ENCODE measurements at places on chromosomes 11 and 22.

DNA sequence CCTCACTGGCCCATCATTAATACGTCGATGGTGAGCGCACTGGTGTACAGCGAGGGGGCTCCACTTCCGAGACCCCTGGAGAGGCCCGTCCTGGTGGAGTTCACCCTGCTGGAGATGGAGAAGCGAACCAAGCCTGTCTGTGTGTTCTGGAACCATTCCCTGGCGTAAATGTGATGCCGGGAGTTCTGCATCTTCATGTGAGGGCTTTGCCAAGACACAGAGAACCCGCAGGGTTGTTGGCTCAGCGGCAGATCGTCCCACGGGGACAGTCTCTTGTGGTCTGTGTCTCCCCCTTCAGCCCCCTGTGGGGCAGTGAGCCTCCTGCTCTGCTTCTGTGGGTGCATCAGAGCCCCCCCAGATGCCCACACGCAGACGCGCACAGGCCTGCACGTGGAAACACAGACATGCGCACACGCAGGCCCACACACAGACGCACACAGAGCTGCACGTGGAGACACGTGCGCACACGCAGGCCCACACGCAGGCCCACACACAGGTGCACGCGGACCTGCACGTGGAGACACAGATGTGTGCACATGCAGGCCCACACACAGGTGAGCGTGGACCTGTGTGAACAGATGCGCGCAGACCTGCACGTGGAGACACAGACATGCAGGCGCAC is 55.8 kb upstream of the PRODH start:
- no peak for DNase-seq

DNA sequence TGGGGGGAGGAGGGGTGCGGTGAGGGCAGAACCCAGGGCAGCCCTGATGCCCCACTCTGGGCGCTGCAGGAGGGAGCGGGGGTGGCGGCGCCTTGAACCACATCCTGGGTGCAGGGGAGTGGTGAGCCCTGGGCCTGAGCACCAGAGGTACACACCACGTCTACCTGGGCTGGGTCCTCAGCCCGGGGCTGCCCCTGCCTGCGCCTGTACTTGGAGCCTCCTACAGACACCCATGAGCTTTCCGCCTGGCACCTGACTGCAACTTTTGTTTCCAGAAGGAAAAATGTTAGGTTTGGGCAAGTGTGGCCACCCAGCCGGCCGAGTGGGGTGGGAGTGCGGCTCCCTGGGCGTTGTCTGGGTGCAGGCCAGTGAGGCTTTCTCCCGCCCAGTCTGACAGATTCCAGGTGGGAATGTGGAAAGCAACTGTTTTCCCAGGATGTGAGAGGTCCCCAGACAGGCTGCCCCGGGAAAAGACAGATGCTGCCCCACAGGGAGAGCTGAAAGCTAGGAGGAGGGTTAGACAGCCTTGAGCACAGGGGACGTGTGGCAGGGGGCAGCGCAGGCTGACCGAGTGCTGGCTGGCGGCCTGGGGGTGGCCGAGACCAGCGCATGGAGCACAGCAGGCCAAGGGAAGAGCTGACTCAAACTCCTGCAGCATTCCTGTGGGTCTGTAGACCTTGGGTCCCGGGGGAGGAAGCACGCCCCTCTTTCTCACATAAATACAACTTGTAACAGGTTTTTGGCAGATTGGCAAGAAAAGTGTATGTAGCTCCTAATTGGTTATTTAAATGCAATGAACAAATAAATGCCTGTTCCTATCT is 44.1 kb downstream of the GNB1L start:
- no peak for DNase-seq

GRCh38 chr22:24089951-24090350 is 78.8 kb downstream of the CABIN1 start:
- DNase-seq: no peak

DNA sequence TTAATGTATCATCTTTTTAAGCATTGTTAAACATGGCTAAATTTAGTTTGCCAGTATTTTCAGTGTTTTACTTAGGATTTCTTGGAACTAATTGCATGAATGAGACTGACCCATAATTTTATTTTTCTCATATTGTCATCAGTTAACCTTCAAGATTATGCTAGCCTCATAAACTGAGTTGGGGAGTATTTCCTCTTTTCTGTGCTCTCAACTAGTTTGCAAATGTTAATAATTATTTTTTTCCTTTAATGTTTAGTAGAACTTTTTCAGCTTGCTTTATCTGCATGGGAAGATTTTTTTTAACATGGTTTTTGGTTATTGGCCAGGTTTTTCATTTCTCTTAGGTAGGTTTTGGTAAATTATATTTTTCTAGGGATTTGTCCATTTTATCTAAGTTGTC is 235.4 kb upstream of the SESN3 start:
- no peak for DNase-seq

- no peak for DNase-seq
Observed at GRCh38 chr11:31699066-31699465, 112.1 kb downstream of the PAX6 start.

DNA sequence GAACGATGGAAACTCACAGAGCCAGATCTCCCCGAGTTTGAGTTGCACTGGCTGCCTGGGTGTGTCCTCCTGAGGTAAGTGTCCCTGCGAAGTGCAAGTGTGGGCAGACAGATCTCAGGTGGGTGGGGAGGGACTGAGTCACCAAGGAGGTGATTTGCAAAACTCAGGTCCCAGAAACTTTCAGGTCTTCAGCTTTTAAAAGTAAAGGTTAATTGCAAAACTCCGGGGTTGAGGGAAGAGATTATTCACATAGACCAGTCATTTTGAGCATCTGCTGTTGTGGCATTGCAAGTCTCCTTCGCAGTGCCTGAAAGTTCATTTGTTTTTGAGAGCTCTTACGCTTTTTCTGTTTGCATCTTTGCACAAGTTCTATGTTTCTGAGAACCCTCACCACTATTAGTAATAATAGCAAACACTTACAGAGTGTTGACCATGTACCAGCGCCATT is 7.1 kb downstream of the CD44 start:
- no peak for DNase-seq

GRCh38 chr11:112610996-112611750 is 350.0 kb upstream of the NCAM1 start:
- DNase-seq: no peak

DNA sequence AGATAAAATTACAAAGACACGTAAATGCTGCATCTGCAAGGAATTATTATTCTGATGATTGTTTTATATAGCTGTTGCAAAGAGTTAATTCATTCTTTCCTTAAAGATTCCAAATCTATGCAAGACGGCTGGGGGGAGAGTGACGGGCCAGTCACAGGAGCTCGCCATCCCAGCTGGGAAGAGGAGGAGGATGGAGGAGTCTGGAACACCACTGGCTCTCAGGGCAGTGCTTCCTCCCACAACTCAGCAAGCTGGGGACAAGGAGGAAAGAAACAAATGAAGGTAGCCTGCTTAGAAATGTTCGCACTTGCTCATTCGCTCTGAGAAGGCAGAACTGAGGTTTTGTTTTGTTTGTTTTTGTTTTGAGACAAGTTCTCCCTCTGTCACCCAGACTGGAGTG is 73.0 kb upstream of the ADSL start:
- no peak for DNase-seq

- DNase-seq: no peak
Observed at GRCh38 chr11:71499125-71499524, 27.9 kb upstream of the KRTAP5-7 start.

GRCh38 chr11:95794086-95794485 is 3.8 kb downstream of the CEP57 start:
- no peak for DNase-seq

DNA sequence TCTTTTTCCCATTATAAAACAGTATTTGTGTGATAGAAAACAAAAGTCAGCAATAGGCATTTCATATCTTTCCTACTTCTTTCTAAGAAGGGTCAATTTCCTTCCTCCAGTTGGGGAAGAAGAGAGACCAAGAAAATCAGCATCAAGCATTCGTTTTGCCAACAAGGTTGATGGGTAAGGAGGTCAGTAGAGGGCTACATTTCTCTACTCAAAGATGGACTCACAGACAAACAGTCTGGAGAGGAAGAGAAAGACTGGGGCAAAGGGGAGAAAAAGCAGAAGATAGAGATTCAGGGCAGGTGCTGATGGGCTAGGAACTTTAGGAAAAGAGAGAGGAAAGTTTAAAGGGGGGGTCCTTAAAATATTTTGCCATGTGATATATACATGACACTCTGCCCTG is 8.6 kb upstream of the MTNR1B start:
- DNase-seq: no peak

DNA sequence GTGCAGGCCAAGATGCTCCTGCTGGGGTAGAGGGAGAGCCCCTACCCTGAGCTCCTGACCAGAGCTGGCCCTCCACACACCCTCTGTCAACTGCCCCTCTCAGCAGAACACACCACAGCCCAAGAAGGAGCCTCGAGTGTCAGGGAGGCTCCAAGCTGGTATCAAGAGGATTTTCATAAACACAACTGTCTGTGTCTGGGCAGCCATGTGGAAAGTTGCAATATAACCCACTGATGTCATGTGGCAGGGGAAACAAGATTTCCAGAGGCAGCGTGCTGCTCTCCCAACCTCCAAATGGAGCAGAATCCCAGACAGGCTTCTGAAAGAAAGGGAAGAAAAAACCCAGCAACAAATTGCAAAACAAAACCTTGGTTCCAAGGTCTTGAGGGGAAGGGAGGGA is 569.9 kb downstream of the BUD13 start:
- DNase-seq: no peak

DNA sequence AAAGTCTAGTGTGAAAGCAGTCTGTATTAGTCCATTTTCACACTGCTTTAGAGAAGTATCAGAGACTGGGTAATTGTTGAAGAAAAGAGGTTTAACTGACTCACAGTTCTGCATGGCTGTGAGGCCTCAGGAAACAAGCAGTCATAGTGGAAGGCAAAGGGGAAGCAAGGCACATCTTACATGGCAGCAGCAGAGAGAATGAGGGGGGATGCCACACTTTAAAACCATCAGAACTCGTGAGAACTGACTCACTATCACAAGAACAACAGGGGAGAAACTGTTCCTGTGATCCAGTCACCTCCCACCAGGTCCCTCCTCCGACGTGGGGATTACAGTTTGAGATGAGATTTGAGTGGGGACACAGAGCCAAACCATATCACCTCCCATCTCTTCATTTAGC is 13.8 kb upstream of the TUBA8 start:
- DNase-seq: no peak

DNA sequence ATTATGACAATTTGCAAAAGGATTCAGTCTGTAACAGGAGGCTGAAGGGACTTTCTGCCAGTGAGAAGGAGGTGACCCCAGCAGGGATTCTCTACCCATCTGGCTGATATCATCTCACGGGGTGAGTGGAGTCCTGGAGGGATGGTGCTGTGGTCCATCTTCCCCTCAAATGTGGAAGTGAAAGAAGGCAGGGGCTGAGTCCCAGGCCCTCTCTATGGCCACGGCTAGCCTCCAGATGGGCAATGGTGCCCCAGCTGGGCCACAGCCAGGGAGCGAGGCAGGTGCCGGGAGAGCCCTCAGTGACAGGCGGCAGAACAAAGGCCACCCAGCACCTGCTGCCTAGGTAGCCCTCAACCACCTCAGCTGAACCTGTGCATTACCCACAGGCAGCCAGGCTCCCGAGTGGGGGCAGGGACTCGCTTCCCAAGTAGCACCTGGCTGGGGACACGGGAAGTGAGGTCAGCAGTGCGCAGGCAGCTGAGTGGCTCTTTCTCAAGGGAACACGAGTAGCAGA is 6.7 kb downstream of the NECTIN1 start:
- no peak for DNase-seq

DNA sequence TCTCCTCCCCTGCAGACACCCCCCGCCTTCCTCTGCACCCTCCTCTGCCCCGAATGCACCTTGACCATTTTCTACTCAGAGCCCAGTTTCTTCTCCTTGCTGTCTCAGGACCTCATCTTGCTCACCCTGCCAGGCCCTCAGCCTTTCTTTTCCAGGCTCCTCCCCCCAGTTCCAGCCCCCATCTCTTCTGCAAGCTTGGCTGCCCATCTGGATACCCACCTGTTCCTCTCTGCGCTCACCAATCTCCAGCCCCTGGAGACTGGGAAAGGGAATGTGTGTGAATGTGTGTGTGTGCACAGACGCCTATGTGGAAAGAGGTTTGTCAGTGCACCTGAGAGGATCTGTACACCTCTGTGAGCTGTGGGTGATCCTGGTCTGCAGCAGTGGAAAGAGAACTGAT is 36.4 kb downstream of the SLC22A12 start:
- DNase-seq: no peak

GRCh38 chr11:10899121-10899830 is 41.4 kb upstream of the ZBED5 start:
- no peak for DNase-seq

- no peak for DNase-seq
Observed at GRCh38 chr11:120285256-120285655, 39.8 kb upstream of the TLCD5 start.

DNA sequence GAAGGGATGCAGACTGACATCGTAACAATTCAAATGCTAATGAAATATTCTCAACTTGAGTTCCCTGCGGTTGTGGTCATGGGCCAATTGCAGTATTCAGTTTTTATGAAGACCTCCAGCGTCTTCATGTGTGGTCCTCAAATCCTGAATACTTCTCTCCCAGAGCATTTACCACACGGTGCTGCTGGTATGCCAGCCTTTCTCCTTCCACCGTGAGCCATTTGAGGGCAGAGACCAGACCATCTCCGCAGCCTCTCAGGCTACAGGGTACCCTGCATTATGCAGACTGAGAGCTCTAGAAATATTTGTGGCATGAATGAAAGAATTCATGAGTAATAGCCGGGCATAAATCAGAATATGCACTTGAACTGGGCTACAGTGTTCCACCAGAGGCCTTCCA is 289.7 kb downstream of the ST3GAL4 start:
- DNase-seq: no peak

DNA sequence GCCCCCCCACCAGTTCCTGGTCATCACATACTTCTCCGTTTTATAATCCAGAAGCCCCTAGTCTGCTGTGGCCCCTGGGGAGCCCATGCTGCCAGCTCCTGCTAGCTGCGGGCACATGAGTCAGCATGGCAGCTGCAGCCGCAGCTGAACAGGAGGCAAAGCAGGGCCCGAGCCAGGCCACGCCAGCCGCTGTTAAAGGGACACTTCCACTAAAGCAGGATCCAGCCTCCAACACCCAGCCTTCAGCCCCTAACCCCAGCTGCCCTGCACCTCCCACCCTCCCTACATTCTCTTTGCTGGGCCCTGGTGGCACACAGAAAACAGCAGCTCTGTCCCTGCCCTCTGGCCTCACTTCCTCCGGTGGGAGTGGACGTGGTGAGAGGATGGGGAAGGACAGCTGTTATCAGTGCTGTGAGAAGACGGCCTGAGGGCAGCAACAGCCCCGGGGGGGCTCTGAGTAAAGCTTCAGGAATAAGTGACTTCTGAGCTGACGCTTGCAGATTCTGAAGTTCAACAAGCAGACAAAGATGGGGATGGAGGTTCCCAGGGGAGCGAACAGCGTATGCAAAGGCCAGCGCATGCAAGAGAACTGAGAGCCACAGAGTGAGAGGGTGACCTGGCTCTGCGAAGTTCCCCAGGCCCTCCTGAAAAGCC is 688 bp upstream of the LRRC74B start:
- no peak for DNase-seq

Measured in NCI-H1930 (cell line).